ENCODE measurements at places on chromosomes 4 and X.

- no peak for DNase-seq
These were observed 657.2 kb downstream of the ANKRD50 start for GRCh38 chr4:124055336-124055735.

- DNase-seq, result no peak
These were observed 169.8 kb downstream of the CLCN4 start for GRCh38 chrX:10326578-10326977.

DNA sequence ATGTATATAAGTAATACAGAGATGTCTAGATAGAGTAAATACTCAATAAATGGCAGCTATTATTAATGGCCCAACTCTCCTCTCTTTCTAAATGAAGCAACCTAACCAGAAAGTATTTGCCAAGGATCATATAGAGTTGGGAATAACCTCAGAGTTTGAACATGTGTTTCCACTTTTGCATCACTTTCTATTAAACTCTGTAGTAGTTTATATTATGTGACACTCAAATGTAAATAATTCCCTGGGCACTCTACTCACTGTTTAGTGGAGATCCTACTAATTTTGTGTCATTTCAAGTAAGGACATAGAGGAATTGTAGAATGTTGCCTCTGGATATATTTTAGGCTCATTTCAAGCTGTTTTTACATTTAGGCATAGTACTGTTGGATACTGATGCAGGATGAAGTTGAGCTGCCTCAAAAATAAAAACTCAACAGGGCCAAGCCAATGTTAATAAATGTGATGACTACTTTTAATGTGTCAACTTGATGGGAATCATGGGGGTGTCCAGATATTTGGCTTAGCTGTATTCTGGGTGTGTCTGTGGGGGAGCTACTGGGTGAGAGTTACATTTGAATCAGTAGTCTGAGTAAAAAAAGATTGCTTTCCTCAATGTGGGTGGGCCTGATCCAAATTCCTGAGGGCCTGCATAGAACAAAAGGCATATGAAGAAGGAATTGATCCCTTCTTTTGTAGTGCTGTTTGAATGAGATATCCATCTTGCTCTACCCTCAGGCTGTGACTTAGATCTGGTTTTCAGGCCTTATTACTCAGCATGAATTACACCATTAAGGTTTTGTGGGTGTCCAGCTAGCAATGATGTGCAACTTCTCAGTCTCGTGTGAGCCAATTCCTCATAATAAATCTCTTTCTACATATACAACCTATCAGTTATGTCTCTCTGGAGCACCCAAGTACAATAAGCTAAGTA is 1368.2 kb downstream of the STIM2 start:
- DNase-seq, result no peak

DNA sequence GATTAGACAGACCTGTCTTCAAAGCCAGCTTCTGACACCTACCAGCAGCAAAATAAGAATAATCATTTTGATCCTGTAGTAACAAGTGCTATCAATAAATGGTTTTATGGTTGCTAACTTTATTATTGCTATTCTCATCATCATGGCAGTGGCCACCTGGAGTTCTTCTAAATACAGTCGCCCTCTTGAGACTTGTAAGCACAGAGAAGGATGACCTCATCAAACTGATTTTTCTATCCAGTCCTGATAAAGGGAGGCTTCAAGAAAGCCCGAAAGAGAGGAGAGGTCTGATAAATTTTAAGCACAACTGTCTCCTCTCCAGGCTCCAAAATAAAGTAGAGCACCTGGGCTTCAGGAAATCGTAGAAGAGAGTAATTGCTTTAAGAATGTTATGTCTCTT is 286.4 kb downstream of the USP46 start:
- no peak for DNase-seq

GRCh38 chr4:127214931-127215330 is 417.8 kb upstream of the INTU start:
- no peak for DNase-seq

DNA sequence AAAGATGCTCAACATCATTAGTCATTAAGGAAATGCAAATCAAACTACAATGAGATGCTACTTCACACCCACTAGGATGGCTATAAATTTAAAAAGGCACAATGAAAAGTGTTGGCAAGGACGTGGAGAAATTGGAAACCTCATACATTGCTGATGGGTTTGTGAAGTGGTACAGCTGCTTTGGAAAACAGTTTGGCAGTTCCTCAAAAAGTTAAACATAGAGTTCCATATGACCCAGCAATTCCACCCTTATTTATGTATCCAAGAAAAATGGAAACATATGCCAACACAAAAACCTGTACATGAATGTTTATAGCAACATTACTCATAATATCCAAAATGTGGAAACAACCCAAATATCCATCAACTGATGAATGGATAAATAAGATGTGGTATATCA is 101.3 kb upstream of the MAGEB10 start:
- no peak for DNase-seq

GRCh38 chrX:101410461-101410860 is 2.4 kb downstream of the HNRNPH2 start:
- no peak for DNase-seq

DNA sequence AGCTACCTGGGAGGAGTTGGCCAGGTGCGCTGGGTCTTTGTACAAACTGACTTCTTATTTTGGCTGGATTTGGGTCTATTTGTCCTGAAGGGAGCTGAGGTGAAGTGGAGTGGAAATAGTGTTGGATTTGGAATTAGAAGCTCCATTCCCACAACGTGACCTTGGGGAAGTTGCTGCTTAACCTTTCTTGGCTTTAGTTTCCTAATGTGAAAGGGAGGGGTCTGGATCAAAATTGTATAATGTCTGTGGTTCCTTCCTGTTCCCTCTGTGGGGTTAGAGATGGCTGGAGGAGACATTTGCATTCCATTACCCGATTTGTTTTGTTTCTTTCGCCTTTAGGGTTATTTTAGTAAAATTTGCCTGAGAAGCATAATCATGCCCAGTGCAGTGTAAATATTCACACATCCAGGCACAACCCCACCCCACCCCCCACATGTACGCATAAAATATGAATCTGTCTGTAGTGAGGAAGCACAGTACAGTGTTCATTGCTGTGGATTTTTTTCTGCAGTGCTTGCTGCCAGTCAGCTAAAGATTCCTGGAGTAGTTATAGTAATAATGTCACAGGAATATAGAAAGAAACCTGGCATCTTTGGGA is 21.5 kb downstream of the JADE1 start:
- no peak for DNase-seq

GRCh38 chr4:27009539-27009938 is 148.9 kb downstream of the STIM2 start:
- DNase-seq, result no peak

DNA sequence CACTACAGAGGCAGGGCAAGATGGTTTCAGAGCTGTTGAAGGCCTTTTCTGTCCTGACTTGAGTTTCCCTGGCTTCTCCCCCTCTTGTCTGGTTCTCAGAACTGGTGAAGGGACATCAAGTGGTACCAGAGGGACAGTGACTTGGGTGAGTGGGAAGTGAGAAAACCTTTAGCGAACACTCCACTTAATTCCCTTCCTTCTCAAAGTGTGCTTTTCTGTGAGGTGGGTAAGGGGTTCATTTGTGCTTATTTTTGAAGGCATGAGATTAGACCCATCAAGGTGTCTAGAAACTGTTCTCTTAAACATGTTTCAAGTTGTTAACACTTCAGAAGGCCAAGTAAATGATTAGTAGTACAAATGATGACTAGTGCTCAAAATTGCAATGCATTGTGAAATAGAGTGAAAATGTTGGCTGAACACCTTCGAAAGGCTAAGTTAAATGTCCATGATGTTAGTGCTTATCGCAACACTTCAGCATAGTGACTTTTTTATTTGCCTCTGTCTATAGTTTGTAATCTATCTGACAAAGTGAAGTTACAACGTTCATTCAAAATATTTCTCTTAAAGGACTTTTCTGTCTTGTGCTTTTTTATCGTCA is 2.8 kb downstream of the AREG start:
- no peak for DNase-seq

DNA sequence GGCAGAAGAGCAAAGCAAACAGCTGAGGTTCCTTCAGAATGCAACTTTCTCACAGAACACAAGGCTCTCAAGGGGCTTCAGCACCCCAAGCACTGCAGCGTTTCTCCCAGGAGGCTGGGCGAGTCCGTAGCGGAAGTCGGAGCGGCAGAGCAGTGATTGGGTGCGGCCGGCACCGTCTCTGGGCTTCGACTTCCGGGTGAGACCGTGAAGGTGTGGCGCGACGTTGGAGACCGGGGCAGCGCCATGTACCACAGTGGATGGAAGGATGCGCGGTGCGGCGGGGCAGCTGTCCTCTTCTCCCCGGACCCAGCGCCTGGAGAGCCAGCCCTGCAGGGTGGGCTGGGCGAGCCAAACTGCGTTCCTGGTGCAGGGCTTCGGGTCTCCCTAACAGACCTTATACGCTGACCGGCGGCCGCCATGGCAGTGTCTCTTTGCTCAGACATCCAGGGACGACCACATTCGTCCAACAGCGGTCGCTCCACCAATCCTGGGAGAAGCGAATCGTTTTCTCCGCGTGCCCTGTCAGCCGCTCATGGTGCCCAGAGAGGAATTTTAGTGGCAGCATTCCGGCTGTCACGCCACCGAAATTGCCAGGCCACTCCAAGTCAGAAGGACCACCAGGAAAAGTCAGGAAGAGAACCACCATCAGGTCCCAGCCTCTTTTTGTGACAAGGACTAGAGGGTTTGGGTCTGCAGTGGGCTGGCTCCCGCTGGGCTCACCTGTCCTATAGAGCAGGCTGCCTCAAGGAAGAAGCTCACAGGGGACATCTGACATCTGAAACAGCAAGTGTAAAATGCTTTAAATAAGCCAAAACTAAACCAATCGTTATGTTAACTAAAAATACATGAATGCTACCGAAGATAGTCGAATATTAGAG is 20.5 kb downstream of the TRIM61 start:
- peak; percentile 45 for DNase-seq

- no peak for DNase-seq
These were observed 1.6 kb upstream of the ARMCX4 start for GRCh38 chrX:101483705-101484104.

DNA sequence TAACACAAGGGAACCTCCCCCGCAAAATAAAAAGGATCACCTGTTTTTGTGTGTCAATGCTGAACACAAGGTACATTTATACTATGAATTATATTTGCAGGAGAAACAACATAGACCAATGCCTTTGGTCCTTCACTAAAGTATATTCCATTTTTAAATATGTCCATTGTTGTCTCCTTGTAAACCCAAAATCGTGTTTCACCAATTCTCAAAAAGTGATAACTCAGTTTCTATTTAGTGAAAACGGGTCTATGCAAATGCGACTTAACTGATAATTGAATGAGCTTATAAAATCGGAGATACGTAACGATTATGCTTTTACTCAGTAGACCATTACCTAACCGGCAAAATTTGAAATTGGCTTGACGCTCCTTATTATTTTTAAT is 2.1 kb downstream of the BRWD3 start:
- DNase-seq, result no peak

DNA sequence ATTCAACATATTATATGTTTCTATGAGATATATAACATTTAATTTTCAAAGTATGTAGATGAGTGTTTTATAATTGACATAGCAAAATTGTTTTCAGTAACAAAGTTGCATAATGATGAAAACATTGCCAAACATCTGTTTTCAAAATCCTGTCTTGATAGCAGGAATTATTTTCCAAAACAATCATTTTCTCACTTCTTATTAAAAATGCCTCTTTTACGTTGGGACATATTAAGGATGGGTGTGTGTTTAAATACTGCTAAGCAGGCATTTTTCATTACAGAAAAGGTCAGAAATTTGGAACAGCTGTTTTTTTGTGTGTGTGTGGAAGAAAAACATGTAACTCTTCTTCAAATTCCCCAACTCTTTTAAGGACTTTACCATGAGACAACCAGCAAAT is 452.0 kb downstream of the SPRY1 start:
- DNase-seq, result no peak
